ENCODE measurements at places on chromosomes 7 and 10. TPM values are rescaled to one million over a fixed set of nuclear protein-coding genes. Genes with fewer than 3 reads are reported as not detected.

The AGAP5 gene
- 3.4 TPM for total RNA-seq

The TYSND1 gene
- 11.9 TPM for total RNA-seq

The ETV1 gene
- 12.8 TPM for total RNA-seq

The DDX56 gene
- 54.2 TPM for total RNA-seq

The PRDX3 gene
- total RNA-seq, result 139 TPM

The TMEM273 gene
- not detected for total RNA-seq

The RBP4 gene
- 0.85 TPM for total RNA-seq

The METTL27 gene
- 9.0 TPM for total RNA-seq

The PRLHR gene
- not detected for total RNA-seq

The OR6V1 gene
- total RNA-seq, result not detected

The SORCS1 gene
- not detected for total RNA-seq

The PPP1R17 gene
- total RNA-seq, result not detected

The SEMA3D gene
- total RNA-seq, result 32.7 TPM

The COX15 gene
- total RNA-seq, result 38.6 TPM

The OR13A1 gene
- not detected for total RNA-seq

The ASL gene
- 82.3 TPM for total RNA-seq

All from hair follicle dermal papilla cell (primary cell).